IMR-90 (cell line): ENCODE measurements at places on chromosomes 2 and 18. TPM values are rescaled to one million over a fixed set of nuclear protein-coding genes. Genes with fewer than 3 reads are reported as not detected.

Gene TDRD15
- not detected in 2 replicates for polyA plus RNA-seq

DNA sequence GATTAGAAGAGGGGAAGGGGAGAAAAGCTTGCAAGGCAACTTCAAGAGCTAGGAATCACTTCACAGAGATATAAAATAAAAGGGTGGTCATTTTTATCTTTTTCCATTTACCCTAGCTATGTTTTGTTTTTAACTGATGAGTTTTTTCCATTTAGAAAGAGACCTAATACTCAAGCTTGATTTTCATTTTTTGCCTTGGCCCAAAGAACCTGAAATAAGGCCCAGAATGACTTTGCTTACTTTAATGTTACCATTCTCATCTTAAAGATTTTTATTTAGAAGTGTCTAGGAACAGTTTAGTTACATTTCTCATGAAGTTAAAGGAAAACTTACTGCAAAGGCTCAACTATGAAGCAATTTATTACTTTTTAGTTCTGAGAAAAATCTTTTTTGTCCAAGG, 276.3 kb upstream of the ZSWIM2 start:
- no peaks in the 10 kb centered on the region for H3K36me3 ChIP-seq
- H3K27me3 ChIP-seq: no peaks in the 10 kb centered on the region
- no peak overlapping the region for H3K4me3 ChIP-seq
- no peak for DNase-seq

GRCh38 chr2:231356466-231356844, 39.1 kb upstream of the B3GNT7 start:
- H3K36me3 ChIP-seq: peaks cover 8% of the 10 kb centered on the region; the same call in 1 of the 2 replicates
- H3K4me1 ChIP-seq: no peaks in the 10 kb centered on the region
- H3K27ac ChIP-seq: no peak overlapping the region
- H3K4me3 ChIP-seq: no peak overlapping the region

Gene OTOS
- polyA plus RNA-seq: 0.34 TPM in 1 of 2 replicates, not detected in the other

- no peak within 1 kb of the TSS for H3K4me3 ChIP-seq
- H3K36me3 ChIP-seq: peaks cover 39% of the 10 kb centered on the region
- H3K27me3 ChIP-seq: no peaks in the 10 kb centered on the region
- no peaks in the 10 kb centered on the region for H3K4me1 ChIP-seq
These were observed at the start of gene KRTCAP3 for GRCh38 chr2:27441958-27442919. KRTCAP3 (plus strand) TSS chr2:27442381; CDS start chr2:27442413, 32 bp downstream.

DNA sequence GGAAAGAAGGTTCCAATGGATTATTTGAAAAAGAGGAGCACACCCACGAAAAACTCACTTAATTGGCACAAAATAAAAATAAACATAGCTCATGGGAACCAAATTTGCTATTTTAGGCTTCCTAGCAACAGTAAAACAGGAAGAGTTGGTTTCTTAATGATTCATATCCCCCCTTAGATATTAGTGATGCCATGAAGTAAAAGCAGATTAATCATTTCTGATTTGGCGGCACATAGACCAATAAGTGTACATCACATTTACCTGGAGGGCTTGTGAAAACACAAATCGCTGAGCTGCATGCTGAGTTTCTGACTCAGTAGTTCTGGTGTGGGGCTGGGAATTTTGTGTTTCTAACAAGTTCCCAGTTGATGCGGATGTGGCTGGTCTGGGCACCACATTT, 260.4 kb downstream of the SLC4A3 start:
- no peaks in the 10 kb centered on the region for H3K27me3 ChIP-seq
- no peak for DNase-seq
- H3K36me3 ChIP-seq: no peaks in the 10 kb centered on the region
- H3K27ac ChIP-seq: no peak overlapping the region

Gene ZBTB7C
- not detected in 2 replicates for polyA plus RNA-seq

Gene NEU2
- not detected in 2 replicates for polyA plus RNA-seq
